Glutamatergic neuron (in vitro differentiated cells): ENCODE measurements at places on chromosomes 16 and 17. TPM values are rescaled to one million over a fixed set of nuclear protein-coding genes. Genes with fewer than 3 reads are reported as not detected.

DNA sequence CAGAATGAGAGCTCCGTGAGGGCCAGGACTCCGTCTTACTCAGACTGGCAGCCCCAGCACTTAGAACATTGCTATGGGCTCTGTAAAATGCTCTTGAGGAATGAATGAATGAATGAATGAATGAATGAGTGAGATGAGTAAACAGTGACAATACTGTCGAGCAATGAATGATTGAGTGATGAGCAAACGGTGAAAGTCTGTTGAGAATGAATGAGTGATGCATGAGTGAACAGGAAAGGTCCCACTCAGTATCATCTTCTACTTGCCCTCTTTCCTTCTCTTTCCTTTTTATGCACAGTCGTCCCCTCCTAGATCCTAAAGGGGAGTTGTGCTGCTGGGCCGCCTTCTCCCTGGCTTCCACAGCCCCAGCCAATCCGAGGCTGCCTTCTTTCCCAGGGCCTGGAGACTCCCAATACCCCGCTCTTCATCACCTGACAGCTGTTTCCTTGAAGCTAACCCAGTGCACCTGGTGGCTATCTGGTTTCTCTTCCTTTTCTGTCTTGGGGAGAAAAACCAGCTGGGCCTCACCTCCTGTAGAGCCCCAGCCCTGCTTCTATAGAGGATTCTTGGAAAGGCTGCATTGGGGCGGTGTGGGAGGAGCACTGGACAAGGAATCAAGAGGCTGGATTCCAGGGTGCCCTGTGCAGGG is 32.7 kb upstream of the CACNG1 start:
- H3K36me3 ChIP-seq: peaks cover 23% of the 10 kb centered on the region
- no peak overlapping the region for H3K27ac ChIP-seq
- no peak overlapping the region for H3K4me3 ChIP-seq

The WNT9B gene
- total RNA-seq: not detected

GRCh38 chr16:89052890-89053724 is 40.5 kb upstream of the ACSF3 start:
- no peak overlapping the region for H3K4me3 ChIP-seq
- H3K36me3 ChIP-seq: no peaks in the 10 kb centered on the region
- H3K4me1 ChIP-seq: peaks cover 7% of the 10 kb centered on the region
- H3K27me3 ChIP-seq: peaks cover 4% of the 10 kb centered on the region
- DNase-seq: no peak

GRCh38 chr17:604765-605164 is 109.9 kb downstream of the VPS53 start:
- DNase-seq: no peak
- H3K4me1 ChIP-seq: peaks cover 37% of the 10 kb centered on the region
- no peak overlapping the region for H3K4me3 ChIP-seq
- H3K27ac ChIP-seq: peak overlapping the region; percentile 23
- H3K27me3 ChIP-seq: peaks cover 5% of the 10 kb centered on the region
- peaks cover 8% of the 10 kb centered on the region for H3K36me3 ChIP-seq

DNA sequence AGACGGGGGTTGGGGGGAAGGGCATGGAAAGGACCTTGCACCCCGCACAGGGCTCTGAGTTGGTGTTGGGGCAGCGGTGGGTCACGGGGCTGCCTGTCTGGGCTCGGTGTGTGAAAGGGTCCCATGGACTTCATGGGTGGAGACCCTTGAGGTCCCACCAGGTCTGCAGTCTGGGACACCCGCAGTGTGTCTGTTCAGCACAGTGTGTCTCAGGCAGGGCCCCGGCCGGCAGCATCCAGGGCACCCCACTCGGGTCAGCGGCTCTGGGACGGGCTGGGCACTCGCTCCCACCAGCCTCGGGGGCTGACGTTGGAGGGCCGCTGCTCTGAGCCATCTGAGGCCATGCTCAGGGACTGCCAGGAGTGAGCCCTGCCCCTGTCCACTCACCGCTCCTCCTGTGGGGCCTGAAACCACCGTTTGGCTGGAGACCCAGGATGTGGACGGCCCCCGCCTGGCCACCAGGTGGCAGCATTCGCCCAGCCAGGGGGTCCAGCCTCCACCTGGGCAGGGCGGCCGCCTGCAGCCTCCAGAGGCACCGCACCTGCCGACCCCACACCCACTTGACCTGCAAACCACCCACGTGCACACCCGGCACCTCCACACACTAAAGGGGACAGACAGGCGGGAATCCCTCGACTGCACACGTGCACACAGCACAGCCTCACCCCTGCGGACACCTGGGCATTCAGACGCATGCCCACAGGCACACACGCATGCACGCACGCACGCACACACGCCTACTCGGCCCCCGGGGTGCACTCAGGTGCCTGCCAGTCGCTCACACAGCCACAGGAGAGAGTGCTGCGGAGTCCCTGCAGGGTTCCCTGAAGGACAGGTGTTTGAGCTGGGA is 10.1 kb upstream of the ZFPM1 start:
- H3K27me3 ChIP-seq: peaks cover 2% of the 10 kb centered on the region
- no peaks in the 10 kb centered on the region for H3K4me1 ChIP-seq
- no peaks in the 10 kb centered on the region for H3K36me3 ChIP-seq
